ENCODE measurements at places on chromosomes 3 and 15.

GRCh38 chr3:140122183-140122582, 187.2 kb downstream of the CLSTN2 start:
- DNase-seq = no peak

DNA sequence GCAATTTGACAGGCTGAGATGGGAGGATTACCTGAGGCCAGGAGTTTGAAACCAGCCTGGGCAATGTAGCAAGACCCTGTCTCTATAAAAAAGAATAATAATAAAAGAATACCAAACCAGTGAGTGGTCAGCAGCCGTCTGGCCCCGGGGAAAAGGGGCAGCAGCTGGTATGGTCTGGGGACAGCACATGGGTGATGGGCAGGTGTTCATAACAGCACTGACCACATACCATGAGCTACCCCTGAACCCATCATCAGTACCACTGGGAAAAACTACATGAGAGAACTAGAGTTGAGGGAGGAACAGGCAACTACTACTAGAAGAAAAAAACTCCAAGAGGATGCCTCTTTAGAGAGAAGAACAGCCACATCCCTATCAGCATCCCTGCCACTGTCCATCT, 40.7 kb downstream of the ARHGEF3 start:
- no peak for DNase-seq

DNA sequence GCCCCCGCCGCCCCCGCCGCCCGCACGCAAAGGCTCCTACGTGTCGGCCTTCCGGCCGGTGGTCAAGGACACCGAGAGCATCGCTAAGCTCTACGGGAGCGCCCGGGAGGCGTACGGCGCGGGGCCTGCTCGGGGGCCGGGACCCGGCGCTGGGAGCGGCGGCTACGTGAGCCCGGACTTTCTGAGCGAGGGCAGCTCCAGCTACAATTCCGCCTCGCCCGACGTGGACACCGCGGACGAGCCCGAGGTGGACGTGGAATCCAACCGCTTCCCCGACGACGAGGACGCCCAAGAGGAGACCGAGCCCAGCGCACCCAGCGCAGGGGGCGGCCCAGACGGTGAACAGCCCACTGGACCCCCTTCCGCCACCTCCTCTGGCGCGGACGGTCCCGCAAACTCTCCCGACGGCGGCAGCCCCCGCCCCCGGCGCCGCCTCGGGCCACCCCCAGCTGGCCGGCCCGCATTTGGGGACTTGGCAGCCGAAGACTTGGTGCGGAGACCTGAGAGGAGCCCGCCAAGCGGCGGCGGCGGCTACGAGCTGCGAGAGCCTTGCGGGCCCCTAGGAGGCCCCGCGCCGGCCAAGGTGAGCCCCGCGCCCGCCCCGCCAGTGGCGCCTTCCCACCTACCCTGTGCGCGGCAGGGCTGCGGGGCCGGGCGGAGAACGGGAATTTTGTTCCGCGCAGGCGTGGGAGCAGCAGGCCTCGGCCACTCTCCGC, 2.4 kb downstream of the SKOR1 start:
- peak; percentile 6 for DNase-seq

- DNase-seq = no peak
Measured at GRCh38 chr15:78194568-78194925, 39.8 kb downstream of the ACSBG1 start.

DNA sequence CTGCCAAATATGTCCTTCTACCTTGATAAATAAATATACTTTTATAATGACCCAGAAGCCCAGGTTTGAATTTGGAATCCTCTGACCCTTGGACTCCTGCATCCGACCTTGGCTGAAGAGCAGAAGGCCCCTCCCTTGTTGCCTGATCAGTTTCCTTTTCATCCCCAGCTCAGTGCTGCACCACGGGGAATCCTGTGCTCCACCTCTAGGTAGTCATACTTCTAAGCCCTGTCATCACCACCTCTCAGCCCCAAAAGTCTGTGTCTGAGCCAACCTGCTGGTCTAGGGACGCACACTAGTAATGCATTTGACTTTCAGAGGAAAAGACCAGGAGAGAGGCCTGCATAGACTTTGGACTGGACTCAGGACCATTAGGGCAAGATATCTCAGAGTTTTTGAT, 310.6 kb downstream of the NLGN1 start:
- DNase-seq = no peak

DNA sequence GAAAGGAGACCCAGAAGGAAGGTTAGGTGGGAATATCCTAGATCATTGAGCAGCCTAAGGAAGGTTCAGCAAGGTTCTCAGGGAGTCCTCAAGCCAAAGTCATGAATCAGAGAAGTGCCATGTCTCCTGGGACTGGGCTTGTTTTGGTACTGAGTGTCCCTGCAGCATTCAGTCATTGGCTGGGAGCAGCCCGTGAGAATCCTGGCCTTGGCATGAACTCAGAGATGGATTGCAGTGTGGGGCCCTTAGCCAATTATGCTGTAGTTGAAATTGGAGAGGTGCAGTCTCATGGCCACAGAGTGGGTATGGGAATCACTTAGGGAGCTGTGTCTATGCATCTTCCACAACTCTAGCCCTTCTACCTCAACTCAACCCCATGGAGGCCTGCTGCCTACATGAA, 17.0 kb upstream of the PPM1L start:
- DNase-seq = no peak

GRCh38 chr3:89180334-89180733, 72.9 kb downstream of the EPHA3 start:
- DNase-seq = no peak

DNA sequence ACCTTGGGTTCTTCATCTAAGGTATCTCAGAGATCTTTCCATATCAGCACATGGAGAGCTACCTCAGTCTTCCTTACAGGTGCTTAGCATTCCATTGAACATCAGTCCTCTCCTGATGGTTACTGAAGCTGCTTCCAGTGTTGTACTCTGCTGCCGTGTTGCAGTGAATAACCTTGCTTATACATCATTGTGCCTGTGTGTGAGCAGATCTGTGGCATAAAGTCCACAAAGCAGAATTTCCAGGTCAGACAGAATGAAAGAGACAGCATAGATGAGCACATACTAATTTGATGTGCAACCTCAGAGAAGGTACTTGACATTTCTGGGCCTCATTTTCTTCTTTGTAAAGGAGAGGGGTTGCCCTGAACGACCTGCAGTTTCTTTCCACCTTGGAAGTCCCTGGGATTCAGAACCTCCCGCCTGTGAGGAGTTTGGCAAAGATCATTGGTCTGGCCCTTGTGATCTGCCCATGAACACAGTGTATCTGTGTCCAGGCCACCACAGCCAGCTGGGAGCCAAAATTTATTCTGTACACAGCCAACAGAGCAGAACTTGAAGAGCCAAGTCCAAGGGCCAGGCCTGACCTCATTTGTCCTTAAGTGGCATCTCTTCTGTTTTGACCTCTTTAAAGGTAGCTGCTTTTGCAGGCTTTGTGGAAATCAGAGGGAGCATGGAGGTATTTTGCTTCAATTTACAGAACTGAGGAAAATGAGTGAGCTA, 57.2 kb upstream of the SLC7A14 start:
- DNase-seq = no peak

DNA sequence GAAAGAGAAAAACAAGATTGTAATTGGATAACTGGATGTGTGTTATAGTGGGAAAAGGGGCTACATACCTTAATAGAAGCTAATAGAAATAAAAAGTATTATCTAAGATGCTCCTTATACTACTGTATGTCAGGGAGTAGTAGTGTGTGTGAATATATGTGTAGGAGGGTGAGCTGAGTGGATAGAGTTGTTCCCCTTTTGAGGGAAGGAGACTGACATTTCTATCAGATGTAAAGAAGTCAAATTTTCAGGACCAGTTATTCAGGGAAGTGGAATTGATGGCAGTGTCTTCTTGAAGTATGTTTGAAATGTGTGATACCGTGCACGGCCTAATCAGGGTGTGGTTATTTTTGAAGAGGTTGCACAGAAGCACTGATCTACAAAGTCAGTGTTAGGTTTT, 49.1 kb downstream of the PCOLCE2 start:
- DNase-seq = no peak

DNA sequence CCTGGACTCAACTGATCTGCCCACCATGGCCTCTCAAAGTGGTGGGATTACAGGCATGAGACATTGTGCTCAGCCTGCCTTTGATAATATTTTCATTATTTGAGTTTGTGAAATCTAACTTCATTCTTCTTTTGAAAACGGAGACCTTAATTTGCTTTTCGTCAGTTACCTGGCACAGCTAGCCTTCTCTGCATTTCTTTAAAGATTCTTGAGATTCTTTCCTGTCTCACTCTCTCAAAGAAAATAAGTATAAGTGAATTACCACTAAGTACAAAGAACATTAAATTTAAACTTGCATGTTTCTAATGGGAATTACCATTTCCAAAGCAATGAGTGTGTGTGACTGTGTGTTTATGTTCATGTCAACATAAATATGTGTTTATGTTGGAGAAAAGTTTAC, 187.9 kb downstream of the NFKBIZ start:
- no peak for DNase-seq

DNA sequence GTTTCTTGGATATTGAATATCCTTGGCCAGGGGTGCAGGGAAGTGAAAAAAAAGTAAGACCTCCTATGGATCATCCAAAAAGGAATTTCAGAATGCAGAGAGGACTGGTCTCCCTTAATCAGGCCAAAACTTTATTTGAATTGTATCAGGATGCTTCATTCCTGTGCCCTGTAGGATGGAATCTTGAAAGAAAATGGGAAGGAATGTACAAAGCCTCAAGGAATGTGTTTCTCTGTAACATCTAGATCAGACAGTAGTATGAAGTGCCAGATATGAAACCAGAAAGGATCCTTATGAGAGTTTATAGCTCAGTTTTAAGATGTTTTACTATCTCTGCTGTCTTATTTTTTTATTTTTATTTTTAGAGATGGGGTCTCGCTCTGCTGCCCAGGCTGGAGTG, 6.5 kb upstream of the GSK3B start:
- DNase-seq = no peak

- DNase-seq = no peak
Measured at GRCh38 chr15:49060710-49061495, 14.7 kb upstream of the SECISBP2L start.

DNA sequence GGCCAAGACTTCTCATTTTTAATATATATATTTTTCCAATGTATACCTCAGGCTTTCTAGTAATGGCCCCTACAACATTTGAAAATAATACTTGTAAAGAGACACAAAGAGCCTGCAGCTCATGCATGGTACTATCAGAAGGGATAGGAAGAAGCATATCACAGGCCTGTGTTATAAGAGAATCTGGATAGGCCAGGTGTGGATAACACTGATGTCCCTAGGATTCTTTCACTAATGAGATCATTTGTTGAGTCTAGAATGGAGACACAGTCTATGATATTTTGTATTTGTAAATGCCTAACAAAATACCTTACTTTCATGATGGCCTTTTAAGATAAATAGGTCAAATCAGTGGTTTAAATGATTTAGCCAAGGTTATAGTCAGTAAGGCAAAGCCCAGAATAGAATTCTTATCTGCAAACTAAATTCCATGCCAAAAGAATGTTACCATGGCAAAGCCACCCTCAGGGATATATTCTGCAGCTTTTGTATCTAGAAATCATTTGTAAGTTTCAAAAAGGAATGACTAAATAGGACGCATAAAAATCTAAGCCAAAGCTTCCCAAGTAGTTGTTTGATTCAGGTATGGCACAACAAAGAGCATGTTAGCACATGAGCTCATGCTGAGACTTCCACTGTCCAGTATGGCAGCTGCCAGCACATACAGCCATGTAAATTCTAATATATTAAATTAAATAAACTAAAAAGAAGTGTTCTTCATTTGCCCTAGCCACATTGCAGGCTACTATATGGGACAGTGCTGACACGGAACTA, 10.0 kb downstream of the DCP1A start:
- DNase-seq = no peak

DNA sequence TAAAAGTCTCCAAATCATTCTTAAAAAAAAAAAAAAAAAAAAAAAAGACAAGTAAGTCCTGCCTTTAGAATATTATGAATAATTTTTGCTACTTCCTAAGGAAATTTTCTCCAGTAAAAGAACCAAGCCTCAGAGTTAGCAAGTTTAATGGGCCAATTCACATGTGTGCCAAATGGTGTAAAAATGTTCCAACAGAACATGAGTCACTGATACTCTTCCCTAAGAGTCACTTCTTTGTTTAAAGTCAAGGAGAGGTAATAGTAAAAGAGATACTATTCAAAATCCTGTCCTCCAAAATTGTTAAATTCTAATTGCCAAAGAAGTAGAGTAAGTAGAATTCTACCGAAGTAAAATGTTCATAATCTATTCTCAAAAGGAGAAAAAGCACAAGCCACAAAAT, 17.7 kb upstream of the CPA3 start:
- DNase-seq = no peak

Measured in CD4-positive, alpha-beta memory T cell (primary cell).